ENCODE measurements at places on chromosomes 7 and 10. TPM values are rescaled to one million over a fixed set of nuclear protein-coding genes. Genes with fewer than 3 reads are reported as not detected.

RSPH10B2 gene
- 0.34 TPM for polyA plus RNA-seq

CLEC5A gene
- 0.29 TPM for polyA plus RNA-seq

FRG2B gene
- polyA plus RNA-seq: not detected

HOXA9 gene
- 34.7 TPM for polyA plus RNA-seq

DENND2A gene
- 45.5 TPM for polyA plus RNA-seq

NKX1-2 gene
- polyA plus RNA-seq: not detected

FEZF1 gene
- not detected for polyA plus RNA-seq

NXPH1 gene
- 0.12 TPM for polyA plus RNA-seq

GRM8 gene
- 1.1 TPM for polyA plus RNA-seq

IQUB gene
- 0.28 TPM for polyA plus RNA-seq

SPDYE8 gene
- polyA plus RNA-seq: 0.25 TPM

HECW1 gene
- 0.27 TPM for polyA plus RNA-seq

ABCB1 gene
- 0.22 TPM for polyA plus RNA-seq

EBLN1 gene
- not detected for polyA plus RNA-seq

RALA gene
- polyA plus RNA-seq: 71.0 TPM

SPOCK2 gene
- polyA plus RNA-seq: 4.2 TPM

LAMTOR4 gene
- polyA plus RNA-seq: 60.4 TPM

CTTNBP2 gene
- polyA plus RNA-seq: 1.1 TPM

CDH23 gene
- polyA plus RNA-seq: 2.9 TPM

OR6V1 gene
- not detected for polyA plus RNA-seq

LIPJ gene
- not detected for polyA plus RNA-seq

SLC26A5 gene
- polyA plus RNA-seq: 0.49 TPM

GSAP gene
- polyA plus RNA-seq: 3.6 TPM

ITGB8 gene
- polyA plus RNA-seq: 4.0 TPM

IFIT2 gene
- polyA plus RNA-seq: 7.8 TPM

SLC13A1 gene
- not detected for polyA plus RNA-seq

FAM170B gene
- polyA plus RNA-seq: not detected

SFXN2 gene
- 4.5 TPM for polyA plus RNA-seq

DNAH11 gene
- 0.82 TPM for polyA plus RNA-seq

PI4K2A gene
- polyA plus RNA-seq: not detected

CFAP46 gene
- polyA plus RNA-seq: 0.46 TPM

ADARB2 gene
- polyA plus RNA-seq: 0.45 TPM

RARRES2 gene
- polyA plus RNA-seq: 54.7 TPM

DCLRE1C gene
- polyA plus RNA-seq: 8.4 TPM

PRSS1 gene
- polyA plus RNA-seq: not detected

AKR1C4 gene
- not detected for polyA plus RNA-seq

CALCR gene
- 11.8 TPM for polyA plus RNA-seq

GAD2 gene
- polyA plus RNA-seq: 0.11 TPM

WNT8B gene
- not detected for polyA plus RNA-seq

CAV2 gene
- 54.8 TPM for polyA plus RNA-seq

LRRC18 gene
- 0.23 TPM for polyA plus RNA-seq

AKR1C8 gene
- not detected for polyA plus RNA-seq

SMO gene
- polyA plus RNA-seq: 41.3 TPM

GDF2 gene
- polyA plus RNA-seq: not detected

CC2D2B gene
- not detected for polyA plus RNA-seq

RNF32 gene
- 2.1 TPM for polyA plus RNA-seq

VPS37D gene
- polyA plus RNA-seq: not detected

COL28A1 gene
- 1.5 TPM for polyA plus RNA-seq

STEAP4 gene
- polyA plus RNA-seq: 4.8 TPM

HPS1 gene
- polyA plus RNA-seq: 17.1 TPM

MKI67 gene
- polyA plus RNA-seq: 34.8 TPM

HOXA10 gene
- 32.0 TPM for polyA plus RNA-seq

CAMK2B gene
- 1,562 TPM for polyA plus RNA-seq

OPN1SW gene
- 2.6 TPM for polyA plus RNA-seq

PCGF5 gene
- polyA plus RNA-seq: 25.9 TPM

ERVW-1 gene
- polyA plus RNA-seq: 1.9 TPM

GRID1 gene
- polyA plus RNA-seq: not detected

Measured in muscle of arm (tissue), 14 donors.